Fibroblast of skin of left quadriceps (primary cell): ENCODE measurements at places on chromosomes 12 and 14.

DNA sequence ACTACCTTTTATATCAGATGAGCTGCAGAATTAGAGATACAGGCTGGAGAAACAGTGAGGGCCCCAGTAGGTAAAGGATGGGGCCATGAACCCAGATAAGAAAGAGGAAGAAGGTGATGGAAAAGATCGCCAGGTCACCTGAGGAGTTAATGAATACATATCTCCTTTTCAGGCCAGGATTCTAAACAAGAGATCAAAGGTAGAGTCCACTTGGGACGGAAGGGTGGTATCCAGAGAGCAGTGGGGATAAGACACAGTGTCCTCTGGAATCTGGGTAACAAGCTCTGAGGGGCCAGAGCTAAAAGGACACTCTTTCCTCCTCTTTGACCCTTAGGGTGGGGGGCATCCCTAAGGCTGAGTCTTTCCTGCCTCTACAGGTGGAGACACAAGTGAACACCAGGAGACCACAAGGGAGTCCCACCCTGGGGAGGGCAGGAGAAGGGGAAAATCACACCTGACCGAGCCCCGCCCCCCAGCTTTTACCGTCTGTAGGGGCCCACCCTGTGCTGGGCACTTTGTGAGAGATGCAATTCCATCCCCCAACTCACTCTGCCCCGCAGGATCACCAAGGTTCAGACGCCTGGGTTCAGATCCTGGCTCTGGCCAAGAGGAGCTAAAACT, 27.3 kb downstream of the SERPINA1 start:
- DNase-seq, result no peak

- peak; percentile 7 for DNase-seq
Observed at GRCh38 chr12:67271976-67272375, 2.8 kb downstream of the CAND1 start.

DNA sequence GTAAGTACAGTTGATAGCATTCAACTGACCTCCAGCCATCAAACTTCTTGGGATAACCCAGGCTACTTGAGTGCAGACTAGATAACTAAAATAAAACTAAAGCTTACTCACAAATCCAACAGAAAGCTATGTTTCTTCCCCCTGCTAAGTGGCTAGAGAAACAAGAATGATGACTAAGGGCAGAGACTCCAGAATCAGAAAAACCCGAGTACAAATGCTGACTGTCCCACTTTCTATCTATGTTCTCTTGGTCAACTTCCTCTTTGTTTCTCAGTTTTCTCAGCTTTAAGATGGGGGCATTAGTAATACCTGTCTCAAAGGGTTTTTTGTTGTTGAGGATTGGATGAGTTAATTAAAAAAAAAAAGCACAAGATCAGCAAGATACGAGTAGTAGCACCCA, 6.1 kb upstream of the NUAK1 start:
- DNase-seq, result no peak

DNA sequence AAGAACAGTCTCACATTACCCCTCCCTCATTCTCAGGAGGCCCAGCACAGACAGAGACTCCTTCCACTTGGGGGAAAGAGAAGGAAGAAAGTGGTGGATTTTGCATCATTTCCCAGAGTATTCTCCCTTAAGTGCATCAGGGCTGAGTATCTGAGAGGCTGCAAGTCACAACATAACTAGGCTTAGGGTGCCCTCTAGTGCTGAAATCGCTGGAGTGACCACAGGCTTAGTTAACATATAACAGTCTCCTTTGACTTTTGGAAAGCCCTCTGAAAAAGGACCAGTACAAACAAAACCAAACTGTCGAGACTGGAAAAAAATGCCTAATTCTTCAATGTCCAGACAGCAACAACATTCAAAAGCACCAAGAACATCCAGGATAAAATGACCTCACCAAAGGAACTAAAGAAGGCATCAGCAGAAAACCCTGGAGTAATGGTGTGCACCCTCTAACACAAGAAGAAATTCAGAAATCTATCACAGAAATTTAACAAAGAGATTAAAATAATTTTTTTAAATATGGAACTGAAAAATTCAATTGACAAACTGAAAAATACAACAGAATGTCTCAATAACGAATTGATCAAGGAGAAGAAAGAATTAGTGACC, 412.3 kb downstream of the RPS29 start:
- DNase-seq, result peak; percentile 54

DNA sequence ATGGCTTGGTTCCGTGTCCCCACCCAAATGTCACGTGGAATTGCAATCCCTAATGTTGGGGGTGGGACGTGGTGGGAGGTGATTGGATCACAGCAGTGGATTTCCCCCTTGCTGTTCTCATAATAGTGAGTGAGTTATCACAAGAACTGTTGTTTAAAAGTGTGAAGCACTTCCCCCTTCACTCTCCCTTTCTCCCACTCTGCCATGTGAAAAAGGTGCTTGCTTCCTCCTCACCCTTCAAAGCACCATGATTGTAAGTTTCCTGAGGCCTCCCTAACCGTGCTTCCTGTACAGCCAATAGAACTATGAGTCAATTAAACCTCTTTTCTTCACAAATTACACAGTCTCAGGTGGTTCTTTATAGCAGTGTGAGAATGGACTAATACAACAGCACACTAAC, 5.3 kb upstream of the CEP128 start:
- DNase-seq, result no peak

- DNase-seq, result no peak
Observed at GRCh38 chr12:104411826-104412641, 44.7 kb upstream of the CHST11 start.

- no peak for DNase-seq
Observed at GRCh38 chr12:103557628-103558010, 29.5 kb upstream of the STAB2 start.

DNA sequence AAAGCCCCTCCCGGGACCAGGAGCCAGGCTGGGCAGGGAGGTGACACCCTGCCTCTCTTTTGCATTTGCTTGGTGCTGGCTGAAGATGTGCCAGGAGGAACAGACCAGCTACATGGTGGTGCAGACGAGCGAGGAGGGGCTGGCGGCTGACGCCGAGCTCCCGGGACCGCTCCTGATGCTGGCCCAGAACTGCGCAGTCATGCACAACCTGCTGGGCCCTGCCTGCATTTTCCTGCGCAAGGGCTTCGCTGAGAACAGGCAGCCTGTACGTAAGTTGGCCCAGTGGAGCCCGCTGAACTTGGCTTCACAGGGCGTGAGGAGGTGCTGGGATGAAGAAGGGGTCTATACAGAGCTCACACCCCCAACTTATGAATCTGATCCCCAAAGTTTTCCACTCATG, 15.6 kb downstream of the CABP1 start:
- DNase-seq, result no peak

GRCh38 chr12:67813456-67813904, 164.9 kb downstream of the DYRK2 start:
- no peak for DNase-seq

DNA sequence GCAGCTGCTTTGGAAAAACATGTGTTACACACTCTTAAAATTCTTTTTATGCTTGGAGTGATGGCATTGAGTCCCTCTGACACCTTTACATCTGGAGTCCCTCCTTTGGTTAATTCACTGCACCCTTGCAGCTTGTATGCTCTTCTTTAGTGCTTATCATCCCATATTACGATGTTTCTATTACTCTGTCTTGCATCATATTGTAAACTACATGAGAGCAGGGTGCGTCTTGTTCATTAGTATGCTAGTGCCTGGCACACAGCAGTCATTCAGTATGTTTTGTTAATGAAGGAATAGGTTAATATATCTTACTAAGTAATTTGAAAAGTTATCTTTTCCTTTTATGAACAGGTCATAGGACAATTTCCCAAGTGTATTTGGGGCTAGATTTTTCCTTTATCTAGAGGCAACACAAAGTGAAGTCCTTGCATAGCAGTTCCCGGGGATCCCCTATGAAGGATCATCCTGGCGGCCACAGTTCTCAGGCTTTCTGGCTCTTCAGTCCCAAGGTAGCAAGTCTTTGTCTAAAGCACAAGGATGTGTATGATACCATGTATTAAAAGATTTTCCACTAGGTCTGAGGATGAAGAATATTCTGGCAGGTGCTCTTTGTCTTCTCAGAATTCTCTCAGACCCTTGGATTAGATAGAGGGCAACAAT, 363.8 kb downstream of the FUT8 start:
- DNase-seq, result no peak

GRCh38 chr12:9064815-9065606, 50.7 kb downstream of the A2M start:
- DNase-seq, result no peak

DNA sequence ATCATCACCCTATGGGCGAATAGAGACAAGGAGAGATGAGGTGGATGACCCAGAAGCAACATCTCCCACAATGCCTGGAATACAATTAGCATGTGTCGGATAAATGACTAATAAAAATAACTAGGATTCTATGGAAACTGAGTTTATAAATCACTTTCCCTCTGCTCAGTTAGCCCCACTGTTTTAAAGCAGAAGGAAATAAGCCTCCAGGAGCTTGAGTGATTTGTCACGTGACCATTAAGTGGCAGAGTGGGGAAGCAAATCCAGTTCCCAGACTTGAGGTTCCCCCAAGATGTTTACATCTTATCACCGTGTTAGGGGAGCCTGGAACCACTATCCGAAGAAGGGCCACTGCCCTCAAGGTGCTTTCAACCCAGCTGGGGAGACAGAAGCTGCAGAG, 136.5 kb upstream of the CCND2 start:
- DNase-seq, result no peak

DNA sequence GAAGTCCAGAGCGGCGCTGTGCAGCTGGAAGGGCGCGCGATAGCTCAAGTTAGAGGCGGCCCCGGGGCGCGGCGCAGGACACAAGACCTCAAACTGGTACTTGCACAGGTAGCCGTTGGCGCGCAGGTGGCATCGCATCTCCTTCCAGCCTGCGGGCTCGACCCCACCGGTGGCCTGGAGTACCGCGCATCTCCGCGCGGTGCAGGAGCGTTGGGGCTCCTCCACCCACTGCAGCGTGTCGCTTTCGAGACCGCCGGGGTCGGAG, 553 bp downstream of the CLEC14A start:
- no peak for DNase-seq

DNA sequence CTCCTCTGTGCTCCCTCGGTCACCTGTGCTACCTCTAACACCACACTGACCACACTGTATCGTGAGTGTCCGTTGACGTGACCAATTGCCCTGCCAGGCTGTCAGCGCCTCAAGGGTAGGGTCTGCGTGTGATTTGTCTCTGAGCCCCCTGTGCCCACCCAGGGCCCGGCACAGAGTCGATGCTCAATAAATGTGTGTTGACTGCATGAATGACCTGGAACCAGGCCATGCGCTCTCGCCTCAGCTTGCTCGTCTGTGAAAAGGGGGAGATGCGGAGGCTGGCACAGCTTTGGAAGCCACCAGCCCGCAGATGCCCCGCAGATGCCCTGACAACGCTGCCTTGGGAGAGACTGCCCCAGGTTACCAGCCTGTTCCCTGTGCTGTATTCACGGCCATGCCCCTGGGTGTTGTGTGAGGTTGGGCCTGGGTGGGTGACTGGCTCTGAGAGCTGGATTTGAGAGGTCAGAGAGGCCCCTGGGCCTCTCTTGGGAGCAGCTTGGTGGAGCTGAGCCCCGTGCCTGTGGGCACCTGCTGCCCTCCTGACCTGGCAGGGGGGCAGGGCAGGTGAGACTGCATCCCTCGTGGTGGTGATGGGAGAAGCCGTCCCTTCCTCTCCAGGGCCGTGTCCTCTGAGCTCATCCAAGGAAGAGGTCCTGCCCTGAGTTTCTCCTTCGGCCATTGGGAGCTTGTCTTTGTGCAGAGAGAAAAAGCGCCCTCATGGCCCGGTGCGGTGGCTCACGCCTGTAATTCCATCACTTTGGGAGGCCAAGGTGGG, 43.2 kb downstream of the CYP46A1 start:
- DNase-seq, result no peak

DNA sequence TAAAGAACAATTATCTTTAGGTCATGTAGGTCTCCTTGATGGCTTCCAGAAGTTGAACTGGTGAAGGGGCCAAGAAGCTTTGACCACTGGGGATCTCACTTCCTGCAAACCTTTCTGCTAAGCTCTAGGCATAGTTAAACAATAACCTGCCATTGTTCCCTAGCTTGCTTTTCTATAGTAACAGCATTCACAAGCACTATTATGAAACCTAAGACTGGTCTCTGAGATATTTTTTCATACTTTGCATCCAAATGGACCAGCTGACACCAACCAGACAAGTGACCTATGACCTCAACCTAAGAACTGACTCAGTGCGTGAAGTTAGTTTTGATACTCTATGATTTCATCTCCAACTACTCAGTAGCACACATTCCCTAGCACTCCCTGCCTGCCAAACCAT, 129.1 kb downstream of the PTPRB start:
- no peak for DNase-seq

- no peak for DNase-seq
Observed at GRCh38 chr12:54521293-54522060, 23.9 kb downstream of the NCKAP1L start.

GRCh38 chr14:53855574-53855973, 101.1 kb downstream of the BMP4 start:
- no peak for DNase-seq

DNA sequence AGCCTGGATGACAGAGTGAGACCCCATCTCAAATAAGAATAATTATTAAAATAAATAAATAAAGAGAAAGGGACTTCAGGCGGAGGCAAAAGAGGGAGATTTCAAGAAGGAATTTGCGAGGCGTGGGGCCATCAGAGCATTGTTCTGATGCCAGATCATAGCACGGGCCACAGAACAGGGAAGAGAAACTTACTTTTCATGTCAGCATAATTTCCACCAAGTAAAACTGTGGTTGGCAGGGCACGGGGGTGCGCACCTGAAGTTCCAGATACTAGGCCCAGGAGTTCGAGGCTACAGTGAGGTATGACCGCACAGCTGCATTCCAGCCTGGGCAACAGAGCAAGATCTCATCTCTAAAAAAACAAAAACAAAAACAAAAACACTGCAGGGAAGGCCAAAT, 11.0 kb upstream of the PLBD1 start:
- DNase-seq, result no peak

DNA sequence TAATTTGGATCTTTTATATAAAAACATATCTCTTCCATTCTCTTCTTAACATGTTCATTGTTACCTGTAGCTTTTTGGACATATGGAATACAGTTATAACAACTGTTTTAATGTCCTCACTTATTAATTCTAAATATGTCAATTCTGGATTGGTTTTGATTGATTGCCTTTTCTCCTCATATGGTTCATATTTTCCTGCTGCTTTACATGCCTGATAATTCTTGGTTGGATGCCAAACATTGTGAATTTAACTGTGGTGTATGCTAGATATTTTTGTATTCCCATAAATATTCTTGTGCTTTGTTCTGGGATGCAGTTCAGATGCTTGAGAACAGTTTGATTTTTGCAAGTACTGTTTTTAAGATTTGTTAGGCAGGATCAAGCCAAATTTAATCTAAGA, 10.8 kb downstream of the C14orf132 start:
- peak; percentile 24 for DNase-seq

GRCh38 chr14:22478247-22478646, 110.8 kb downstream of the DAD1 start:
- DNase-seq, result no peak

DNA sequence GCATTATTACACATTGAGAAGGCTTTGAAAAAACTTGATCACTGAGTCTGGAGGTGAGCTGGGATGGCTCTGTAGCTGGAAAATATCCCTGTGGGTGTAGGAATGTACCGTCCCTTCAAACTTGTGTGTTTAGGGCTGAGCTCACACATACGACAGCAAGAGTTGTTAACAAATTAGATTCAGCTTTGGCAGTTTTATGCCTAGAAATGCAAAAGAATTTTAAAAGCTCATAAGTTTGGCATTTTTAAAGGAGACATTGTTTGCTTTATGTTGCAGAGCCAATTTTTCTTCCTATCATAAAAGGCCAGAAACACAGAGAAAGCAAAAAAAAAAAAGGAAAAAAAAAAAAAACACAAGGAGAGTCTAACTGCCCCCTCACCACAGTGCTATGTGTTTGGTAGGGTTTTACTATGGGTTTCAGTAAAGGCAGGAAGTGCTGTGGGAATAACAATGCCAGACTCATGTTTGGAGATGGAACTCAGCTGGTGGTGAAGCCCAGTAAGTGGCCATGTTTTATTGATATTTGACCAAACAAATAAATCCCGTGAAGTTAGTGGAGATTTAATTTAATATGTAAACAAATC, 78.4 kb downstream of the DAD1 start:
- peak; percentile 69 for DNase-seq
